Thymus (tissue), 14 donors: ENCODE measurements at places on chromosomes 13 and 19. TPM values are rescaled to one million over a fixed set of nuclear protein-coding genes. Genes with fewer than 3 reads are reported as not detected.
A peak's percentile ranks its signal among the peaks of the same experiment; 100 is the strongest.

DNA sequence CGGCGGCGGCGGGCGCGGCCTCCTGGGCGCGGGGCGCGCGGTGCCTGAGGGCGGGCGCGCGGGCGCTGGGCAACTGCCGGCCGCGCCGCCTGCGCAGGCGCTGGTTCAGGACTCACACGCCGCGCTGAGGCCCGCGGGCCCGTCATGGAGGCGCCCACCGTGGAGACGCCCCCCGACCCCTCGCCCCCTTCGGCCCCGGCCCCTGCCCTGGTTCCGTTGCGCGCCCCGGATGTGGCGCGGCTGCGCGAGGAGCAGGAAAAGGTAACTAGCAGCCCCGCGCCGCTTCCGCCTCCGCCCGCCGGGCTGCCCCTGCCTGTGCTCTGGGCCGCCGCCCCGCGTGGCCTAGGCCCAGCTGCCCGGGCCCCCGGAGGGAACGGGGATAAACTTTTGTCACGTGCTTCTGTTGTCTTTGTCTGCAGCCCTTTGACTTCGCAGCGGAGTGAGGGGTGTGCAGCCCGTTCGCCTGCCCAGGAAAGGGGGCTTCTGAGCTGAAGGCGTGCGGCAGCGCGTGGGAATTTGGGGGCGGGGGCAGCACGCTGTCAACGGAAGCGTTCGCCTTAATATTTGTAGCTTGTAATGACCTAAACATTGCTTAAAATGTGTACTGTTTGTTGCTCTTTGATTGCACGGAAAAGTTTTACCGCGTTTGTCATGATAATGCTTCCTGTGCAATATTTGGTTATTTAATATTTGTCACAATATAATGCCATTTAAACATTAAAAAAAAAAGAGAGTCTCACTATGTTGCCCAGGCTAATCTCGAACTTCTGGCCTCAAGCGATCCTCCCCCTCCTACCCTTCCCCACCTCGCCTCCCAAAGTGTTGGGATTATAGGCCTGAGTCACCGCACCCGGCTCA is 594 bp downstream of the URI1 start:
- peak overlapping the region; percentile 77 for H3K27ac ChIP-seq
- H3K36me3 ChIP-seq, result no peaks in the 10 kb centered on the region
- H3K27me3 ChIP-seq, result no peaks in the 10 kb centered on the region
- H3K4me1 ChIP-seq, result peaks cover 10% of the 10 kb centered on the region
- DNase-seq, result peak; percentile 61

DNA sequence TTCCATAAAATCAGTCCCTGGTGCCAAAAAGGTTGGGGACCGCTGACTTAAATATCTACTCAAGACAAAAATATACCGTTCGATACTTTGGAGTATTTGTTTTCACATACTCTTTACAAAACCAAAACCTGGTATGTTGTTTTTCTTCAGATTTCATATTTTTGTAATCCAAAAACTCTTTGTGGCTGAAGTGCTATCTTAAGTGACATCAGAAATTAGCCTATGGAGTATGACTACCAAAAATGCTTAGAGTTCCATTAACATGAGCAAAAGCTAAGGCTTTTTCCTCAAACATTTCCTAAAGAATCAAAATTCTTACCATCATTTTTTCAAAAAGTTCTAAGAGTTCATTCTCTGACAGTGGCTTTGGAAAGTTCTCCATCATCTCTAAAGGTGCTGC is 52.0 kb downstream of the DIAPH3 start:
- H3K4me1 ChIP-seq, result no peaks in the 10 kb centered on the region
- no peak overlapping the region for H3K4me3 ChIP-seq
- DNase-seq, result no peak

DNA sequence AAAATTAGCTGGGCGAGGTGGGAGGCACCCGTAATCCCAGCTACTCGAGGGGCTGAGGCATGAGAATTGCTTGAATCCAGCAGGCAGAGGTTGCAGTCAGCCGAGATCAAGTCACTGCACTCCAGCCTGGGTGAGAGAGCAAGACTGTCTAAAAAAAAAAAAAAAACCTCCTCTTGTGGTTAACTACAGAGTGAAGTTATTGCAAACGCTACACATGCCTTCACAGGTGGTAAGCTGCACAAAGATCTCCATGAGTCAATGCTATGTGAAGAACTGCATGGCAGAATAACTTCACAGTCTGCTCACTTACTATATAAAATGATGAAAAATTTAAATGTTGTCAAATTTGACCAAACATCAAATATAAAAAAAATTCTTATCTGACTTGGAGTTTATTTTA is 436.8 kb downstream of the FGF14 start:
- H3K4me1 ChIP-seq, result no peaks in the 10 kb centered on the region
- H3K27me3 ChIP-seq, result no peaks in the 10 kb centered on the region
- H3K36me3 ChIP-seq, result no peaks in the 10 kb centered on the region
- no peak overlapping the region for H3K27ac ChIP-seq
- DNase-seq, result no peak

GRCh38 chr19:16428372-16429036 is 43.3 kb downstream of the EPS15L1 start:
- no peak for DNase-seq
- peaks cover 46% of the 10 kb centered on the region for H3K36me3 ChIP-seq
- no peaks in the 10 kb centered on the region for H3K27me3 ChIP-seq
- peaks cover 7% of the 10 kb centered on the region for H3K4me1 ChIP-seq

GRCh38 chr13:25908366-25908765 is 143.4 kb downstream of the SHISA2 start:
- H3K4me1 ChIP-seq, result no peaks in the 10 kb centered on the region
- H3K36me3 ChIP-seq, result no peaks in the 10 kb centered on the region
- H3K4me3 ChIP-seq, result no peak overlapping the region
- H3K27me3 ChIP-seq, result no peaks in the 10 kb centered on the region
- H3K27ac ChIP-seq, result peak overlapping the region; percentile 17

- H3K27ac ChIP-seq, result no peak overlapping the region
- no peaks in the 10 kb centered on the region for H3K4me1 ChIP-seq
- H3K36me3 ChIP-seq, result no peaks in the 10 kb centered on the region
- peaks cover 3% of the 10 kb centered on the region for H3K27me3 ChIP-seq
- DNase-seq, result no peak
Observed at GRCh38 chr13:106917024-106917571, 349.2 kb upstream of the ARGLU1 start.

DNA sequence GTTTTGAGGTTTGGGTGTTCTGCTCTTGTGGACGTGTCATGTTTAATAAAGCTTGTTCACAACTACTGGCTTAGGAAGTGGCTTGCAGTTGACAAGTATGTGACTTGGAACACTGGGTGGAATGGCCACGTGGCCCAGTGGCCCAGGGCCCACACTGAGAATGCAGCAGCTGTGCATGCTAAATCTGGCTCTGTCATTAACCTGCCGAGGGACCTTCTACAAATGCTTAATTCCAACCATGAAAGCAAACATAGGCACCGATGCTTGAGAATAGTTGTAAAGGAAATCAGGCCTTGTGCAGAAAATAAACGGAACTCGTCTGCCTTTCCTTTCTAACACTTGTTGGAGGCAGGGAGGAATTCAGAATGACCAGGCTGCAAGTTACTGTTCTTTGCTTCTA is 11.6 kb upstream of the CLDN10 start:
- DNase-seq, result no peak
- no peaks in the 10 kb centered on the region for H3K4me1 ChIP-seq
- H3K36me3 ChIP-seq, result no peaks in the 10 kb centered on the region

DNA sequence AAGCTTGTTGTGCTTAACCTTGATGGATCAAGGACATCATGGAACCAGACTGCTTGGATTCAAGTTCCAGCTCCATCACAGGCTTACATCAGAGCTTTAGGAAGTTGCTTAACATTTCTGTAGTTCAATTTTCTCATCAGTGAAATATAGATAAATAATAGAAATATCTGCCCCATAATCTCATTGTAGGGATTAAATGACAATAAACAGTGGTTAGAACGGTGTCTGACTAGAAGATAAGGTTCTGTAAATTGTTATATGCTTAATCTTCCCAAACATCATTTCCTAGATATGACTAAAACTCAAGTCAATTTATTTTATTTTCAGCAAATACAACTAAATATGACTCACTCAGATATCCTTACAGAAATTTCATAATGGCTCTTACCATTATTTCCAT is 83.5 kb downstream of the SLITRK1 start:
- no peaks in the 10 kb centered on the region for H3K36me3 ChIP-seq
- DNase-seq, result no peak
- no peak overlapping the region for H3K4me3 ChIP-seq
- H3K27me3 ChIP-seq, result no peaks in the 10 kb centered on the region
- no peak overlapping the region for H3K27ac ChIP-seq
- no peaks in the 10 kb centered on the region for H3K4me1 ChIP-seq

- H3K36me3 ChIP-seq, result no peaks in the 10 kb centered on the region
- no peak overlapping the region for H3K27ac ChIP-seq
- H3K4me3 ChIP-seq, result no peak overlapping the region
- H3K27me3 ChIP-seq, result no peaks in the 10 kb centered on the region
Observed at GRCh38 chr19:39916851-39917396, 17.5 kb downstream of the FCGBP start.

DNA sequence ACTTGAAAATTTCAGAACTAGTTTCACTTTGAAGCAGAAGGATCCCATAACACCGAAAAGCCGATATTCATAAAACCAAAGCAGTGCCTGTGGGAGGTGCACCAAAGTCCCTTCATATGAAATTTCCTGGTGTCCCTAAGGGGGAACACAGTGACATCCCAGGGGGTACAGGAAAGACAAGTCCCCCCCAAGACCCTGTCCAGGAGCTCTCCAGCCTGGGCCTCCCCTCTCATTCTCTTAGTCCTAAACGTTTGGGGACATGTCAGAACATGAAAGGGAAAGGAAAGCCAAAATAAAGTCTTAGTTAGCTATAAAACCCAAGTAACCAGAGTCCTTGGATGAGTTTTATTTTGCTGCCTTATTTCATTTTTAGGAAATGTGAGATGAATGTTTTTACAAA is 56.6 kb downstream of the MRPL57 start:
- no peak overlapping the region for H3K4me3 ChIP-seq
- H3K27me3 ChIP-seq, result no peaks in the 10 kb centered on the region
- no peak for DNase-seq
- no peaks in the 10 kb centered on the region for H3K36me3 ChIP-seq

DNA sequence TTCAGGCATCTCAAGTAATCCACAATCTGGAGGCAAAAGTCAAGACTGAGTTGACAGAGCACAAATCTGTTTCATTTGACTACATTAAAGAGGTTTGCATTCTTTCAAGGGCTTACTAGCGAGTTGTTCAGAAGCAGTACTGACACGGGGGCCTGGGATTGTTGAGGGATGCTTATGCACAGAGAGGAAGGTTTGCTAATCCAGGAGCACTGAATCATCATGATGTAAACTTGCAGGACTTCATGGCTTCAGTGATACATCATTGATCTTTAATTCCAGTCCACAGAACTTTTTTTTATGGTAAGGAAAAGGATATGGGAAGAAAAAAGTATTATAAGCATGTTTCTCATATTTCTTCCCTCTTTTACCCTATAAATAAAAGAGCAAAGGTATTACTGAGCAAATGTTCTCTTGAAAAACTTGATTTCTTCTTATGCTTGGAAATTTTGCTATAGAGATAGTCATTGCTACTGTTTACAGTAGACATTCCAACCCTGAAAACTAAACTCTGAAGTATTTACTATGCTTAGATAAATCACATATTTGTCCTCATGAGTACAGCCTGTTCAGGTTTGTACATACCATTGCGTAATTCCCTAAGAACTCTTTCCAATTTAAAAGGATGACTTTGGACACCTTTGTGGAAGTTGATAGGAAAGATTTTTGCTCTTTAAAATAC is 65.8 kb upstream of the KPNA3 start:
- H3K4me1 ChIP-seq, result no peaks in the 10 kb centered on the region
- H3K4me3 ChIP-seq, result no peak overlapping the region
- no peak for DNase-seq
- H3K27me3 ChIP-seq, result no peaks in the 10 kb centered on the region
- H3K36me3 ChIP-seq, result no peaks in the 10 kb centered on the region

DNA sequence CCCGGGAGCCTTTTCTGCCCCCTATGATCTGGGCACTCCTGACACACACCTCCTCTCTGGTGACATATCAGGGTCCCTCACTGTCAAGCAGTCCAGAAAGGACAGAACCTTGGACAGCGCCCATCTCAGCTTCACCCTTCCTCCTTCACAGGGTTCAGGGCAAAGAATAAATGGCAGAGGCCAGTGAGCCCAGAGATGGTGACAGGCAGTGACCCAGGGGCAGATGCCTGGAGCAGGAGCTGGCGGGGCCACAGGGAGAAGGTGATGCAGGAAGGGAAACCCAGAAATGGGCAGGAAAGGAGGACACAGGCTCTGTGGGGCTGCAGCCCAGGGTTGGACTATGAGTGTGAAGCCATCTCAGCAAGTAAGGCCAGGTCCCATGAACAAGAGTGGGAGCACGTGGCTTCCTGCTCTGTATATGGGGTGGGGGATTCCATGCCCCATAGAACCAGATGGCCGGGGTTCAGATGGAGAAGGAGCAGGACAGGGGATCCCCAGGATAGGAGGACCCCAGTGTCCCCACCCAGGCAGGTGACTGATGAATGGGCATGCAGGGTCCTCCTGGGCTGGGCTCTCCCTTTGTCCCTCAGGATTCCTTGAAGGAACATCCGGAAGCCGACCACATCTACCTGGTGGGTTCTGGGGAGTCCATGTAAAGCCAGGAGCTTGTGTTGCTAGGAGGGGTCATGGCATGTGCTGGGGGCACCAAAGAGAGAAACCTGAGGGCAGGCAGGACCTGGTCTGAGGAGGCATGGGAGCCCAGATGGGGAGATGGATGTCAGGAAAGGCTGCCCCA is 8.5 kb upstream of the CEACAM7 start:
- no peak for DNase-seq
- H3K27ac ChIP-seq, result no peak overlapping the region
- H3K4me1 ChIP-seq, result no peaks in the 10 kb centered on the region

GRCh38 chr13:80297094-80297493 is 43.8 kb downstream of the SPRY2 start:
- DNase-seq, result no peak

DNA sequence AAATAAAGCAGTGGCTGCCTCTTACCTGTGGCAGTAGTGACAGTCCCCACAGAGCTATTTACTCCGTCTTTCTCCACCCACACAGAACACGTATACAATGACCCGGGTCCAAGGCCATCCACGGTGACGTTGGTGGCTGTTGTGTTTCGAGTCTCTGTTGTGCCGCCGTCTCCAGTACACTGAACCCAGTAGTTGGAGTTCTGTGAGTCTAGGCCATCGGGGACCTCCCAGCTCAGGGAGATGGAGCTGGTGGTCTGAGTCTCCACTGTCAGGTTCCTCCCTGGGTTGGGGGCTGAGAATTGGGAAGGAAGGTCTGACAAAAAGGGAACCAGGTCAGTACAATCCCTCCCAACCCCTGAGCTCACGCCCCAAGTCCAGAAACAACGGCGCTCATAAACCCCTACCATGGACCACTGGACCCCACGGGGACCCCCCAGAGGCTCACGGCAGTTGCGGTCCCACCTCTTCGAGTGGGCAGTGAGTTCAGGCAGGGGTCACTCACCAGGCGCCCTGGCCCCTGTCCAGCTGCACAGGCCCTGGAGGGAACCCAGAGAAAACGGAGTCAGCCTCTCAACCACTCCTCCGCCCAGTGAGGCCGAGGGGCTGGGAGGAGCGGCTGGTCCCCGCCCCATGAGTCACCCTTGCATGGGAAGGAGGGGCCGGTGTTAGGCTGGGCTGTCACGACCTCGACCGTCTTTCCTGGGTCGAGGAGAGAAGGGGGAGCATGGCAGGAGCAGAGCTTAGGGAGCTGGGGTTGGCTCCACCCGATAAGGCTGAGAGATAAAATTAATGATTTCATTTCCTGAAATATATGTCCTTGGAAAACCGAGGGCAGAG is 2.4 kb downstream of the PTPRH start:
- peaks cover 11% of the 10 kb centered on the region for H3K27me3 ChIP-seq
- H3K36me3 ChIP-seq, result no peaks in the 10 kb centered on the region
- no peaks in the 10 kb centered on the region for H3K4me1 ChIP-seq
- no peak overlapping the region for H3K4me3 ChIP-seq

The IGFL2 gene
- polyA plus RNA-seq, result 6.9 TPM

The SPINT2 gene
- 253 TPM for polyA plus RNA-seq

The TMC4 gene
- polyA plus RNA-seq, result 15.4 TPM

The CD320 gene
- polyA plus RNA-seq, result 31.9 TPM

The NCR1 gene
- 0.46 TPM for polyA plus RNA-seq

The CABP5 gene
- 0.05 TPM for polyA plus RNA-seq

The CAPN12 gene
- polyA plus RNA-seq, result 6.5 TPM

The AP2S1 gene
- polyA plus RNA-seq, result 88.0 TPM

The SCN1B gene
- 3.4 TPM for polyA plus RNA-seq

The ZNF837 gene
- 2.9 TPM for polyA plus RNA-seq
